ENCODE measurements at places on chromosomes 5 and 9.

DNA sequence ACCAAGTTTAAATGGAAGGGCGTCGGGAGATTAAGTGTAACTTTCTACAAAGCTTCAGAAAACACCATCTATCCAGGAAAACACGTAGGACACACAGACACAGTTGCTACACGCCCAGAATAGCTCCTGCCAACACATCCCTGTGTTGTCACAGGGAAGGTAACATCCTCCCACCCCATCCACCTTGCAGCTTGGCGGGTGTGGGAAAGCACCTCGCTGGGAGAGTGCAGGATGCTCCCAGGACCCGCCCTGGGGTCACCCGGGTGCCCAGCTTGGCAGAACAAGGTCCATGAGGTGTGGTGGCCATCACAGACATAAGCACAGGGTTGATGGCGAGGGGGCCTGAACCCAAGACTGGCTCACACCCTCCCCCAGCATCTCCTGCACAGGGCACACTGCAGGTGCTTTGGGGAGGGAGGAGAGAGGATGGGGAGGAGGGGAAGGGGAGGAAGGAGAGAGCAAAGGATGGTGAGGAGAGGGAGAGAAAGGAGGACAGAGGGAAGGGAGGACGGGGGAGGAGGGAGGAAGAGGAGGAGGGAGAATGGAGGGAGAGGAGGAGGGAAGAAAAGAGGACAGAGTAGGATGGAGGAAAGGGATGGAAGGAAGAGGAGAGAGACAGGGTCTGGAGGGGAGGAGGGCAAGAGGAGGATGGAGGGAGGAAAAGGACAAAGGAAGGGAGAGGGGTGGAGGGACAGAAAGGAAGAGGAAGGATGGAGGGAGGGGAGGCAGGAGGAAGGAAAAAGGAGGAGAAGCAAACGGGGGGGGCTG lies 37.2 kb downstream of the GOLM1 start:
- no peak for DNase-seq

GRCh38 chr9:99962680-99963261 lies 56.3 kb downstream of the STX17 start:
- peak; percentile 43 for DNase-seq

GRCh38 chr5:117201001-117201400 lies 626.4 kb upstream of the SEMA6A start:
- DNase-seq, result no peak

DNA sequence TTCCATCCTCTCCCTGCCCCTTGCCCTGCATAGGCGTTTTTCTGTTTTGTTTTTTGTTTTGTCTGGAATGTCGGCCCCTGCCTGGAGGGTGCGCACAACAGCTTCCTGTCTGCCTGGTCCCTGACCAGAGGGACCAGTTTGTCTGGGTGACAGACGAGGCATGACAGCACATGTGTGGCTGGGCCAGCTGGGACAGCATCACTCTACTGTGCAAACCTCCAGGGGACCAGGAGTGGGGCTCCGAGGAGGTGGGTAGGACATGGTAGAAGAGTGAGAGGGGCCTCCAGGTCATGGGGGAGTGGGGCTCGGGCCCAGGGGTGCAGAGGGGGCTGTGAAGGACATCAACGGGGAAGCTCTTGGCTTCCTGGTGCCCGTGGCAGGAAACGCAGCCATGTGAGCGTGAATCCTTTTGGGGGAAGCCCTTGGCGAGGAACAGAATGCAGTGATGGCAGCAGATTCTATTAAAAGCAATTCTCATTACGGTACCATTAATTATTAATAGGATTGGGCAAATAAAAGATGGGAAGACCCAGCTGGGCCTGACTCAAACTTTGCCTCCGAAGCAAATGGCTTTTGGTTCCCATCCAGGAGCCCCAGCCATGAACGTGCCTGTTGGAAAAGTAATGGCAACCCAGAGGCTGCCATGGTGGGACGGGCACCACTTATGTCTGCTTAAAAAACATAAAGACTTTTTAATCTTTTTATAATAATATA lies 184.4 kb upstream of the IER5L start:
- no peak for DNase-seq

GRCh38 chr5:34977934-34978613 lies 48.7 kb downstream of the DNAJC21 start:
- DNase-seq, result no peak

- no peak for DNase-seq
Measured at GRCh38 chr9:26579056-26579455, 313.5 kb downstream of the CAAP1 start.

DNA sequence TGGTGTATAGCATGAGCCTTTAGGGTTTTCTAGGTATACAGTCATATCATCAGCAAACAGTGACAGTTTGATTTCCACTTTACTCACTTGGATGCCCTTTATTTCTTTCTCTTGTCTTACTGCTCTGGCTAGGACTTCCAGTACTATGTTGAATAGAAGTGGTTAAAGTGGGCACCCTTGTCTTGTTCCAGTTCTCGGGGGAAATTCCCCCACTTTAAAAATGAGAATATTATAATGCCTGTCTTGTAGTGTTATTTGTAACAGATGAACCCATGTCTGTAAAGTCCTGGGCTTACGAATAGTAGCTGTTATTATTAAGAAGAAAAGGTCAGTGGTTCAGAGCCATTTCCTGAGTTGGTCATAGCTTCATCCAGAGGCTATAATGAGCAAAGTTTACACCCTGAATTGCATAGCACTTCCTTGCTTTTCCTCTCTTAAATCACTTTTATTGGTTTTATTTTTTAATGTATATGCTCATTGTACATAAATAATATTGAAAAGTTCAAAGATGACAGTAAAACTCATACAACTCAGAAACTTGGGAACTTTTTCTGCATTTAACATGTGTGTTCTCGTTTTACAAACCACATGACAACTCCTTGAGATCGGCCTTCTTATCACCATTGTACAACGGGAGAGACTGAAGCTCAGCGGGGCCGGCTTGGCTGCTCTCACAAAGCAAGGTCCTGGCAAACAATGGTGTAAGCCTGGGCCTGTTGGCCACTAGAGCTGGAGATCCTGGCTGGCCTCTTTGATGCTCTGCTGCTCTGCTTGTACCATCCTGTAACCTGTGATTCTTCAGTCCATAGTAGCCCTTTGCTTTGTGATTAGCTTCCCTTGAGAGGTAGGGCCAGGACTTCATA lies 85.2 kb downstream of the CYFIP2 start:
- DNase-seq, result peak; percentile 51

DNA sequence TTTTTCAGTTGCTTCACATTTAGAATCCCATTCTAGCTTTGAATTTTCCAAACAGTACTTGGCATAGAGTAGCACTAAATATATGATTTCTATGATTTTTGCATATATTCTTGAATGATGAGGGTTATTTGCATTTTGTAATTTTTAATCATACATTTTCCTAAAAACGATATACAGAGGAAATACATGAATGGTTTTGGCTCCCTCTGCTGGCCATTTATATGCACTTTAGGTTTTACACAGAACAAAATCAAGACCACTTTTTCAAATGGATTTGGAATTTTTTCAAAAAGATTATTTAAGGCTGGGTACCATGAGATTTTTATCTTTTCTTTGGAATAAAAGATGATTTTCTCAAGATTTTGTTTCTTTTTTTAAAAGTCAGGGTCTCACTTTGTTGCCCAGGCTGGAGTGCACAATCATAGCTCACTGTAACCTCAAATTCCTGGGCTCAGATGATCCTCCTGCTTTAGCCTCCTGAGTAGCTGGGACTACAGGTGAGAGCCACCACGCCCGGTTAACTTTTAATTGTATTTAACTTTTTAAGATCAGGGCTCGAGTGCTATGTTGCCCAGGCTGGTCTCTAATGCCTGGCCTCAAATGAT lies 16.7 kb upstream of the COMMD10 start:
- peak; percentile 69 for DNase-seq

Data from iris pigment epithelial cell (primary cell).